CD4-positive, alpha-beta T cell treated with Interleukin-17A for 4 hours (primary cell): ENCODE measurements at places on chromosomes 4 and X.
A peak's percentile ranks its signal among the peaks of the same experiment; 100 is the strongest.

DNA sequence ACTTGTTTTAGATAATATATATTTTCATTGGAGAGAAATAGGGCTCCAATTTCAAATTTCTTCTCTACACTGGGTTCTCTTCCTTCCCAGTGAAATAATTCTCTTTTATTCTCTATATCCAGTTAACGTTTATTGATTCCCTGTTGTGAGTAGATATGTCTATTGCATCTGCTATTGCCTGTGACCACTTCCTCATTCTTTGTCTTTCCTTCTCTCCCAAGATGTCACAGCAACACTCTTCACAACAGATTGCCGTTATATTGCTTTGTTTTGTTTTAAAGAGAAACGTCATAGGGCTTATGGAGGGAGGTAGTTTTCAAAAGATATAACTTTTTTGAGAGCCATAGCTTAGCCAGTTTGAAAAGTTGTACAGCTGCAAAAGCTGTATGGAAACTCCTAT, 343.8 kb downstream of the ARHGAP24 start:
- no peak for DNase-seq

DNA sequence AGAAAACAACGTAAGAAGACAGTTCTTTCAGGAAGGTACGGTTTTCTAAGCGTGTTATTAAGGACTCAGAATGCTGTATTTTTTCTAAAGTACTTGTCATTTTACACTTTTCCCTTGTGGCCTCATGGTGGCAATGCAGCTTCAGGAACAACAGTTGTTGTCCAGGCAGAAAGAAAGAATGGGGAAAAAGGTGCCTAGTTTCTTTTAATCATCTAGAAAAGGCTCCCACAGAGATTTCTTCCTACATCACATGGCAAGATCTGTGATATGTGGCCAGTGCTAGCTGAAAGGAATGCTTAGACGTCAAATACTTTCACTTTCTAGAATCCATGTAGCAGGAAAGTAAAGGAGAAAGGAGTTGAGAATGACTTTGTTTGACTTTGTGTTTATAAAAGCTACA, 49.0 kb upstream of the TRAM1L1 start:
- no peak for DNase-seq

GRCh38 chr4:85393201-85393600, 81.7 kb upstream of the ARHGAP24 start:
- DNase-seq, result no peak

DNA sequence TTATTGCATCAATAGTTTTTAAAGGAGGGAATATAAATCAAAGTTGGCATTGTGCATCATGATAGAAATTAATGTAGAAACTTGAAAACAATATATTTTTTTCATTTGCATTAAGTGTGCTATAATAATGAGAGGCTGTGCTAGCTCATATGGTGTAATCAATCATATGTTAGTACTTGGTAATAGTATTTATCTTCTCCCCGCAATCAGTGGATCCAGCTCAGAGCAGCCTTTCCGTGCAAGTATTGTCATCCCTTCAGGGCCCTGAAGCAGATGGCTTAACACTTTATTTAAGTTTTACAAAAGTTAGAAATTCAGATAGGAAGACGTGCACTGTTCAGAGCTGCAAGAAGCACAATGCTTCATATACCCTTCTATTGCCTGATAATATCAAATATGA, 616.3 kb upstream of the ATOH1 start:
- no peak for DNase-seq

DNA sequence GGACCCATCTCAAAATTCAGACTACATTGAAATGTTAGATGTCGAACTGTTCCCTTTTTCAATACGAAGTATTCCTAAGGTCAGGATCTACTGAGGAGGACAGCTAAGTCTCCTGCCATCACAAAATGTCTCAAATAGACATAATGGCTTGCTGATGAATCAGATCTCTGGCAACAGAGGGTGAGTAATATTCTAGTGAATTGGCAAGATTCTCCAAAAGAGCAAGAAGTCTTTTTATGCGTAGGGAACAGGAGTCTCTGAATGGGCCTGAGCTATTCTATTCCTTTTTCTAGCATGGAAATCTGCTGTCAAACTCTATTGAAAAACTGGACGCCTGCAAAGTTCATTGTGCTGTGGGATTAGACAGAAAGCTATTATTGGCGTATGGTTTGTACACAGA, 145.4 kb downstream of the FNIP2 start:
- no peak for DNase-seq

- no peak for DNase-seq
Measured at GRCh38 chr4:20172070-20172760, 79.5 kb upstream of the SLIT2 start.

- DNase-seq, result no peak
Measured at GRCh38 chr4:81827577-81828202, 356.0 kb upstream of the RASGEF1B start.

- DNase-seq, result no peak
Measured at GRCh38 chr4:77097611-77098010, 21.8 kb upstream of the CCNI start.

DNA sequence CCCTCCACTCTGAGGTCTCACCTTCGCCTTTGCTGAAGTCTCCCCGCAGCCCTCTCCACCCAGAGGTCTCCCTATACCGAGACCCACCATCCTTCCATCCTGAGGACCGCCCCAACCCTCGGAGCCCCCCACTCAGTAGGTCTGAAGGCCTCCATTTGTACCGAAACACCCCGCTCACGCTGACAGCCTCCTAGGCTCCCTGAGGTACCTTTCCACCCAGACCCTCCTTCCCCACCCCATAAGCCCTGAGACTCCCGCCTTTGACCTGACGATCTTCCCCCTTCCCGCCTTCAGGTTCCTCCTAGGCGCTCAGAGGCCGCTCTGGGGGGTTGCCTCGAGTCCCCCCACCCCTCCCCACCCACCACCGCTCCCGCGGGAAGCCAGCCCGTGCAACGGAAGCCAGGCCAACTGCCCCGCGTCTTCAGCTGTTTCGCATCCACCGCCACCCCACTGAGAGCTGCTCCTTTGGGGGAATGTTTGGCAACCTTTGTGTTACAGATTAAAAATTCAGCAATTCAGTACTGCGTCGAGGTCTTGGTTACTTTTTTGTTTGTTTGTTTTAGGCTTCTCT, 5.0 kb downstream of the SOD3 start:
- DNase-seq, result no peak

DNA sequence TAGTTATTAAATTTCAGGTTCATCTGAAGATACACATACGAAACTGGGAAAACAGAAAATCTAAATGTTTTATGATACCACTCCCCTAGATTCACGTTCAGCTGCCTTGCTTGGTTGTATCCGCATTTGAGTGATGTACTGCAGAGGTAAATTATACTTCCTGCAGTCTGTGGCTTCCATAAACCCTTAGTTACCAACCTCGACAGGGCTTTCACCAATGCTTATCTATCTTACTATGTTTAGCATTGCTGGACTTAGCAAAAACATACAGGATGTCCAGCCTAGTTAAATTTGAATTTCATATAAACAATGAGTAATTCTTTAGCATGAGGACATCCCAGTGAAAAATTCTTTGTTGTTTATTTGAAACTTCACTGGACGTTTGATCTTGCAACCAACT, 108.8 kb downstream of the TMA16 start:
- no peak for DNase-seq

DNA sequence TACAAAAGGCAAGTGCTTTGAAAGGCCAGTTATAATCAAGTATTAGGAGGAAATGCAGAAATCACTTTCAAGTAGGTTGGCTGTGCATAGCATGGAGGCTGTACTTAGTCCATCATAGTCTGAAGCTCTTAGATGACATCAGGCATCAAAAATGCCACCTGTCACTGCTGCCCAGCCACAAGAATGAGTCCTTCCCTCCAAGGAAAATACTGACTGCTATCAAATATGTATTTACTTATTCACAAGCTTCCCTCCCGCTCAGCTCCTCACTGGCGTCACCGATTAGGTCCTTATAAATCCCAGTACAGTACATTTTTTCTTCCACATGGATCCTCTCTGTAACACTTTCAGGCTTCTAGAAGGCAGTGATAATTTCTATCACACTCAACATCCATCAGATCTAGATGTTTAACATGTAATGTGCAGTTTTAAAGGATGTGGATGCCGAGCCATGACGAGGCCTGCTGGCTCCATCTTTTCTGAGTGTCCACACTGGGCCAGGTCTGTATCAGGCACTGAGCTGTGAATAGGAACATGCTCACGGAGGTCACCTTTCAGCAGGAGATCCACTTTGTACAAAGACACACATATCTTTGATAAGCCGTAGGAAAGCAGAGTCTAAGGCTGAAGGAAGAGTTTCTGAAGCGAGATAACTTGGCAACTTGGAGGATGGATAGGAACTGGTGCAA, 121.9 kb downstream of the PALLD start:
- DNase-seq, result no peak

GRCh38 chr4:38132107-38132673, 172.0 kb downstream of the PTTG2 start:
- DNase-seq, result peak; percentile 70

DNA sequence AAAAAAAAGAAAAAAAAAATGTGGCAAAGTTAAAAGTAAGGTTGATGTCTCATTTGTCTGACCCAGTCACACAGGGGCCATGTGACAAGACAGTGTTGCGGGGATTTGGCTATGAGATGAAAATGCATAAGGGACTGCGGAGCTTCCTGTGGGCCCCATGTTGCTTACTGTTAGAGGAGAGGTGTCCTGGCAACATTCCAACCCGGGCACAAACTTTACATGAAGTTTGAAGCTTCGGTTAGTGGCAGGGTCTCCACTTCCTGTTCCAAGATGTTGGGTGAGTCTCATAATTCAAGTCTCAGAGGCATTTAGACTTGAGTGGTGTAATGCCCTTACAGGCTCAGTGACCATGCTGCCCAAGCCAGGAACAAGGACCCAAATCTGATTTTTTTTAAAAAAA, 111.3 kb downstream of the MAML3 start:
- DNase-seq, result peak; percentile 29

DNA sequence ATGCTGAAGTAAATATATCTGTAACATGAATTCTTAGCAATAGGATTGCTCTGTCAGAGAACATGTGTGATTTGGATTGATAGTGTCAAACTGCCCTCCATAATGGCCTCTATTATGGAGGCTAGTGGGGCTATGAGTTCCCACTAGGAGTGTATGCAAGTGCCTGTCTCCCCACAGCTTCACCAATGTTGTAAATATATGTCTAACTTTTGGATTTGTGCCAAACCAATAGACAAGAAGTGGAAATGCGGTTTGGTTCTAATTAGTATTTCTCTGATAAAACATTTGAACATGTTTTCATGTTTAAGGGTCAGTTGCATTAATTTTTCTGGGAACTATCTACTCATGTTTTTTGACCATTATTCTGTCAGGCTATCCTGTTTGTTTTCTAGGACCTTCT, 28.1 kb downstream of the GPAT3 start:
- no peak for DNase-seq

GRCh38 chr4:65658117-65658516, 12.2 kb downstream of the EPHA5 start:
- DNase-seq, result no peak

DNA sequence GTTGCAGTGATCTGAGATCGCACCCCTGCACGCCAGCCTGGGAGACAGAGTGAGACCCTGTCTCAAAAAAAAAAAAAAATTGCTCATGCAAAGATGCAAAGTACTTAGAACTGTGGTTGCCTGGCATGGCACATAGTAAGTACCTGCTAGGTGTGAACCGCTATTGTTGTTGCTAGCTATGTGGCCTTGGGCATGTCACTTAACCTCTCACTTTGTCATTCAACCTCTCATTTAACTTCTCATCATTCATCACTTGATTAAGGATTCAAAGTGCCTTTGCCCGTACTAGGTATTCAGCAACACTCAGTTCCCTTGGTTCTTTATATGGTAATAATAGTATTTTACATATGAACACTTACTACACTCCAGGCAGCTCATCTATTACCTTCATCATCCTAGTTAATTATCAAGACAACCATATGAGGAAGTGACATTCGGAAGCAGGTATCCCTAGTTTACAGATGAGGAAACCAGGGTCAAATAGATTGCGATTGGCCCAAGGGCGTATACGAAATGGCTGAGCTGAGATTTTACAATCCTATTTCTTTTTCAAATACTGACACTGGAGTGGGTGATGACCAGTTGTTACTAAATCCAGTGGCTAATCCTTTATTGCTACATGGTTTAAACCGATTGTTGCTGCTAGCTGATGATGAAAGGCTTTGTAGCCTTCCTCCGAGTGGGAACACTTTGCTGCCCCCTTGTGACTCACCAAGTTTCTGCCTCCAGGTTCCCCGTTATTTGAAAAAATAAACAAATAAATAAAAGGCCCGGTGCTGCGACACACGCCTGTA, 28.8 kb upstream of the SOWAHD start:
- peak; percentile 80 for DNase-seq

- DNase-seq, result no peak
Measured at GRCh38 chrX:12753366-12753765, 37.8 kb upstream of the PRPS2 start.

- DNase-seq, result no peak
Measured at GRCh38 chr4:139223682-139224317, 46.8 kb upstream of the ELF2 start.
